Type B pancreatic cell (in vitro differentiated cells): ENCODE measurements at places on chromosomes 5 and 9. TPM values are rescaled to one million over a fixed set of nuclear protein-coding genes. Genes with fewer than 3 reads are reported as not detected.

- no peak for DNase-seq
Observed at GRCh38 chr5:111848476-111848875, 91.5 kb upstream of the NREP start.

DNA sequence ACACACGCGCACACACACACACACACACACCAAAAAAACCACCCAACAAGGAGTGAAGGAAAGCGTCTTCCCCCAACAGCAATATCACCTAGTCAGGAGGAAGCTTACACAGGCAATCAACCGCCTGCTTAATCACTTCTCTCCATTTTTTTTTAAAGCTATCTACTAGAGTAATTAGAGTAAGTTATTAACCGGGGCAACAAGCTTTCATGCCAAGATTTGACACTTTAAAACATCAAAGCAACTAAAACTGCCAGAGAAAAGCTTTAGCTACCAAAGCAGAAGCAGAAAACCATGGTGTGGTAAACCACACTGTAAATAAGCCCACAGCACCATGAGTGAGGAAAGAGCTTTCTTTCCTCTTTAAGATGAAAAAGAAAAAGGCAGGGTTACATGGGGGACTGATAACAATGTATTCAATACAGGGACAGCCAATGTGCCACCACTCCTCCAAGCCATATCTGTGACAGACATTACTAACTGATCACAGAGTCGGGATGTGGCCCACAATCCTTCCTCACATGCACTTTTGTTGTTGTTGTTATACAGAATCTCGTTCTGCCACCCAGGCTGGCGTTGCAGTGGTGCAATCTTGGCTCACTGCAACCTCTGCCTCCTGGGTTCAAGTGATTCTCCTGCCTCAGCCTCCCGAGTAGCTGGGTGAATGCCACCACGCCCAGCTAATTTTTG is 282.1 kb downstream of the CRB2 start:
- no peak for DNase-seq

Gene LARP1
- 170 and 220 TPM in 2 replicates for total RNA-seq

- DNase-seq, result no peak
Observed at GRCh38 chr5:2102819-2103776, 220.4 kb upstream of the IRX4 start.

DNA sequence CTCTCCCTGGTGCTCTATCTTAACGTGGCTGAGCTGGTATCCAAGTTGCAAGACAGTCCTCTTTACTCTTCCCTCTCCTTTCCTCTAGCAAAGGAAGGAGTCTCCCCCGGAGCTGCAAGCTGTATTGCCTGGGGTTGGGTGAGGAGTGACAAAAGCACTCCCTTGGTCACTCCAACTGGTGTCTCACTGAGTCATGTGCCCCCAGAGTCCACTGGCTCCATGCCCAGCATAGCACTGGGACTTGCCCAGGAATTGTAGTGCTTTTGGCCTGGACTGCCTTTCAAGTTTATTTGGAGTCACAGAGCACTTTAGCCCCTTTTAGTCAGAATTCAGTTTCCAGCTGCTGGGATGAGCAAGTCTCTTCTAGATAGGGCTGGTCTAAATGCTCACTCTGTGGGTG is 82.6 kb upstream of the FST start:
- no peak for DNase-seq

- DNase-seq, result no peak
Observed at GRCh38 chr5:176922817-176923216, 23.7 kb upstream of the HK3 start.

DNA sequence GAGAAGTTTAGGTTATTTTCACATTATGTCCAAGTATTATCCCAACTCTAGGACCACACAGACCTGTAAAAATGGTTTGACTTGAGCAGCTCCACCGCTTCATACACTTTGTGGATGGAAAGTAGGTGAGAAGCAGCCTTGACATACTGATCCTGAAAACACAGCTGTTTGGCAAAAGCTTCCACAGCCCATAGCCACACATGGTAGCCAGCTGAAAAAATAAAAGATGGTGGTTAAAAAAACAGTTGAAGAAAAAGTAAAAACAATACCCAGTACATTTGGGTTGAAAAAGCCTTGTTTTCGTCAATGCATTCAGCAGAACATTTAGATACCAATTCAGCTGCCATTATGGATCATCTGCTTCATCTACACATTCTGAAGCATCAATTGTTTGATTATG is 36.7 kb downstream of the GEMIN5 start:
- no peak for DNase-seq

GRCh38 chr9:120569556-120569955 is 10.4 kb downstream of the CDK5RAP2 start:
- no peak for DNase-seq

Gene THBS4
- total RNA-seq, result 8.8 and 16.6 TPM in 2 replicates

DNA sequence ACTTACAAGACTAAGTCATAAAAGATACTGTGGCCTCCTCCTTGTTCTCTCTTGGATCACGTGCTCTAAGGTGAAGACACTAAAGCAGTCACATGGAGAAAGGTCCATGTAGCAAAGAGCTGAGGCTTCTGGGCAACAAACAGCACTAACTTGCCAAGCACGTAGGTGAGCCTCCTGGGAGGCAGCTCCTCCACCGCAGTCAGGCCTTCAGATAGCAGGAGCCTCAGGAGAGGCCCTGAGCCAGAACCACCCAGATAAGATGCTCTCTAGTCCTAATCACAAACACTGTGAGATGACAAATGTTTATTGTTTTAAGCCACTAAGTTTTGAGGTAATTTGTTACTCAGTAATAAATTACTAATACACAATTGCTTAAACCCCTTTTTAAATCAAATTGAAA is 38.0 kb downstream of the WDR41 start:
- no peak for DNase-seq

DNA sequence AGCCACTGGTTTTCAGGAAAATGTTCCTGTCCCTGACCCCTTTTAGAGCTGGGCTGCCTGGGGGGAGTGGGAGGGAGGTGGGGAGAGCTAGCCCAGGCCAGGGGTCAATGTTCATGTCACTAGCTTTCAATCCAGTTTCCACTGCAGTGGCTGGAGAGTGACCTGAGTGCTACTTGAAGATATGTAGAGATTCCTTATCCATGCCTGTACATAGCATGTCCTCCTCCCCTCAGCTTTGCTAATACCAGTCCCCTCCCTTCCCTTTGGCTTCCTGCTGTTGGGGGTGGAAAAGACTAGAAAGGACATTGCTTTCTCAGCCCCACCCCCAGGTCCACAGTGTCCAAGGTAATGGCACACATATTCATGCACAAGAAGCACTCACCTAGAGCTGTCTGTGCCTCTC is 7.8 kb downstream of the DNAJB5 start:
- DNase-seq, result no peak

Gene ANKRD18B
- total RNA-seq, result 2.8 and 10.3 TPM in 2 replicates

Gene C9
- not detected in 2 replicates for total RNA-seq

- no peak for DNase-seq
Observed at GRCh38 chr9:85077944-85078343, 408.4 kb downstream of the NTRK2 start.

Gene IL3
- total RNA-seq, result not detected in 2 replicates

Gene CMBL
- total RNA-seq, result 12.1 and 32.9 TPM in 2 replicates

Gene PCDHGB2
- 0.94 and 0.95 TPM in 2 replicates for total RNA-seq

DNA sequence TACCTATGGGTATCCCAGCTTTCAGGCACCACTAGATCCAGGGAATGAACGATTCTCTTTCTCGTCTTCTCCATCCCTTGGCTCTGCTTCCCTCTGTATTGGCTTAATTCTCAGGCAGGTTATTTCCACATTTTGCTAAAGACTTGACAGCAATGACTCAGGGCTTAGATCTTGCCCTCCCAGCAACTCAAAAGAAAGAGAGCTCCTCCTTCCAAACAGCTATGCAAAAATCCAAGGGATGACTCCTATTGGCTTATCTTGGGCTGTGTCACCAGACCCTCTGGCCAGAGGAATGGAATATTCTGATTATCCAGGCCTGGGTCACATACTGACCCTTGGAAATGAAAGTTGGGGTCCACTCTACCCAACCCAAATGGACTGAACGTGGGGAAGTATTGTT is 270.2 kb downstream of the NTRK2 start:
- DNase-seq, result no peak

Gene SH3GL2
- total RNA-seq, result 4.8 and 7.6 TPM in 2 replicates

GRCh38 chr5:85868070-85868469 is 749.7 kb upstream of the COX7C start:
- DNase-seq, result no peak

DNA sequence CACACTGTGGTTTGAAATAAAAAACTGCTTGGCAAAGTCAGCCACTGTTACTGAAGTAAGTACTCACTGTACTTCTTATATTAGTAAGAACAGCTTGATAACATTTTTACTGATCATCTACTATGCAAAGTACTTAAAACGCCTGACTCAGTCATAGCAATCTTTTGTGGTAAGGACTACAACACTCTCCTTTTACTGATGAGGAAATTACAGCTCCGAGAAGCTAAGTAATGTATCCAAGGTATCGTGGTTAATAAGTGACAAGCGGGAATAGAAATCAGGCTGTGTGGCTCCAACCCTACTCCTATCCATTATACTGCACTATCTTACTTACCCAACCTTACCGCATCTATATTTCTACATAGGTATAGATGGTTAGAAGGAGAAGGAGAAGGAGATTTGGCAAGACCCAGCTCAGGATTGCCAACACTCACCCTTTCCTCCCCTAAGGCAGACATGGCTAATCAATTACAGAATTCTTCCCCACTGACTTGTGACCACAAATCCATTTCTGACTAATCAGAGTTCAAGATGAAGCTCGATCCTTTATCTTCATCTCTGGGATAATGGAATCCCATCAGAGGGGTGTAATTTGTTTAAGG is 281.4 kb downstream of the SPOCK1 start:
- DNase-seq, result no peak

DNA sequence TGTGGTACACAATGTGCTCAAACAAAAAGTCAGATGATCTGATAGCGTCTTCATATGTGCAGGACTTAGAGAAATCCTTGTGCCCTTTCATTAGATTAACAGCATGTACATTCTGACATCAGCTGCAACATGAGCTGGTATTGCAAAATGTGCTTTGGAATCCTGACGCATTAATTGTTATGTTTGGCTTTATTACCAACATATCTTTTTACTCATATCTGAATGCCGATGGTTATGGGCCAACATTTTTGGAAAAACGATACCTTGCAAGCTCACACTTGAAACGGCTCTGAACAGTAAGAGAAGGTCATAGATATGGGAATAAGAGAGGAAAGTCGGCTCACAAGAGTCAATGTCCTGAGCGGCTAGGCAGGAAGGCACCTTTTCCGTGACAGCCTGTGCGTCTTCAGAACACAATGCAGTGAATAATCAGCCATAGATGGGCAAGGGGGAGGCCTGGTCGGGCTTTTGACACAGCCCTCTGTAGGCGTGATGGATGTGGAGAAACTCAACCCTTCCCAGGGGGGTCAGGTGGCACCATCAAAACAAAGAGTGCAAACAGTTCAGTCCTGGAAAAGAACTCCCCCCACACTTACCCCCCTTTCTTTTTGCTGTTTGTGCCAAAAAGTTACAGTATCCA is 36.4 kb upstream of the GAS1 start:
- no peak for DNase-seq

DNA sequence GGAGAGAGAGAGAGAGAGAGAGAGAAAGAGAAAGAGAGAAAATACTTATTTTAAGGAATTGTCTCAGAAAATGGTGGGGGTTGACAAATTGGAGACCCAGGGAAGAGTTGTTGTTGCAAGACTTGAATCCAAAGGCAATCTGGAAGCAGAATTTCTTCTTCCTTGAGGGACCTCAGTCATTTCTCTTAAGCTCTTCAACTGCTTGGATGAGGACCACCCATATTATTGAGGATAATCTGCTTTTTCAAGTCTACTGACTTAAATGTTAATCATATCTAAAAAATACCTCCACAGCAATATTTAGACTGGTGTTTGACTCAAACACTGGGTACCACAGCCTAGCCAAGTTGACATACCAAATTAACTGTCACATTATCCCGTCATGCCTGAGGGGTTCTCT is 2.9 kb downstream of the CDKN2B-AS1 start:
- DNase-seq, result no peak

Gene CCDC171
- total RNA-seq, result 1.5 and 7.4 TPM in 2 replicates

GRCh38 chr5:145971108-145971507 is 34.7 kb downstream of the SH3RF2 start:
- no peak for DNase-seq

- no peak for DNase-seq
Observed at GRCh38 chr5:36756848-36757247, 119.7 kb upstream of the NIPBL start.

Gene NXNL2
- total RNA-seq, result 0.58 and 1.8 TPM in 2 replicates

GRCh38 chr5:180484813-180485212 is 9.4 kb upstream of the CNOT6 start:
- DNase-seq, result no peak

Gene PCDHB15
- 3.3 and 3.8 TPM in 2 replicates for total RNA-seq

DNA sequence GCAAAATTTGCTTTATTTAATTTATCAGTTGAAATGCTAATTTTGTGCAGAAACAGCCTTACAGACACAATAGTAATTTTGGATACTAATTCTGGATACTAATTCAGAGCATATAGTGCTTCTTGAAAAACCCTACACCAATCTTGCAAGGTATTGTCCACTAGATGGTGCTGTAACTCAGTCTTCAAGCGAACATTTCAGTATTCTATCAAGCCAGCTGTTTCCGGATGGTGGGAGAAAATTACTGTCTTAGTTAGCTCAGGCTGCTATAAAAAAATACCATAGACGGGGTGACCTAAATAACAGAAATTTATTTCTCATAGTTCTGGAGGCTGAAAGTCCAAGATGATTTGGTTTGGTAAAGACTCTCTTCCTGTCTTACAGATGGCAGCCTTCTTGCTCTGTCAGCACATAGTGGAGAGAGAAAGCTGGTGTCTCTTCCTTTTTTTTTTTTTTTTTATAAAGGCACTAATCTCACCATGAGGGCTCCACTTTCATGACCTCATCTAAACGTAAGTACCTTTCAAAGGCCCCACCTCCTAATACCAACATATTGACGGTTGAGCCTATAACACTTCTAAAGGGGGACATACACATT is 1306.5 kb upstream of the CDH9 start:
- DNase-seq, result no peak

Gene MYORG
- total RNA-seq, result 11.6 and 24.5 TPM in 2 replicates

Gene LHX2
- total RNA-seq, result 1.2 TPM in 1 of 2 replicates, not detected in the other

DNA sequence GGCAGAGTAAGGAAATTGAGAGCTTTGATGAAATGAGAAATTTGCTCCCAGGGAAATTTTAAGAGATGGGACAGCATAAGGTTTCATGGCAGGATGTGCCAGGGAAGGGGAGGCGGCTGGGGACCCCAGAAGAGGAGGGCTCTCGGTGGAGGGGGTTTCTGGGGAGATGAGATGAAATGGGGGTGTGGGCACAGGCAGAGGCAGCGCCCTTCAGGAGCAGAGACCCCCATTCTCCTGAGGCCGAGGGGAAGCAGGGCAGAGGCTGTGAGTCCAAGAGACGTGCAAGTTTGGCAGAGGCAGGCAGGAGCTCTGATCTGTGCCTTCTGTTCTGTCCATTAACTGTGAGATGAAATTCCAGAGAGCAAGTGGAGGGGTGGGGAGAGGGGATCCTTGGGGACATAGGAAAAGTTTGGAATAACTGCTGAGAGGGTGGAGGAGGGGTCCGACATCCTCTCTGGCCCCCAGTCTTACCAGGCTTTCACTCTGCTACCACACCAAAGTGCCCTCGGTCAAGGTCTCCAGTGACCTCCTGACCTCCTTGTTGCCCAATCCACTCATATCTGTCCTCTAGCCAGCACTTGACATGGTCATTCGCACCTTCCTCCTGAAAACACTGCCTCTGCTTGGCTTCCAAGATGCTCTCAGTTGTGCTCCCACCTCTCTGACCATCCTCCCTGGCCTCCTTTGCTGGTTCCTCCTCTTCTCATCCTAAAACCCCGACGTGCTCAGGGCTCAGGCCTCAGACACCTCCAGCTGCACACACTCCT is 108.1 kb upstream of the MVB12B start:
- DNase-seq, result no peak

GRCh38 chr5:172901788-172902496 is 57.3 kb upstream of the RPL26L1 start:
- no peak for DNase-seq

- DNase-seq, result no peak
Observed at GRCh38 chr9:99579964-99580363, 241.7 kb upstream of the NR4A3 start.
